T-helper 9 cell (primary cell): ENCODE measurements at places on chromosomes 7 and 10.

DNA sequence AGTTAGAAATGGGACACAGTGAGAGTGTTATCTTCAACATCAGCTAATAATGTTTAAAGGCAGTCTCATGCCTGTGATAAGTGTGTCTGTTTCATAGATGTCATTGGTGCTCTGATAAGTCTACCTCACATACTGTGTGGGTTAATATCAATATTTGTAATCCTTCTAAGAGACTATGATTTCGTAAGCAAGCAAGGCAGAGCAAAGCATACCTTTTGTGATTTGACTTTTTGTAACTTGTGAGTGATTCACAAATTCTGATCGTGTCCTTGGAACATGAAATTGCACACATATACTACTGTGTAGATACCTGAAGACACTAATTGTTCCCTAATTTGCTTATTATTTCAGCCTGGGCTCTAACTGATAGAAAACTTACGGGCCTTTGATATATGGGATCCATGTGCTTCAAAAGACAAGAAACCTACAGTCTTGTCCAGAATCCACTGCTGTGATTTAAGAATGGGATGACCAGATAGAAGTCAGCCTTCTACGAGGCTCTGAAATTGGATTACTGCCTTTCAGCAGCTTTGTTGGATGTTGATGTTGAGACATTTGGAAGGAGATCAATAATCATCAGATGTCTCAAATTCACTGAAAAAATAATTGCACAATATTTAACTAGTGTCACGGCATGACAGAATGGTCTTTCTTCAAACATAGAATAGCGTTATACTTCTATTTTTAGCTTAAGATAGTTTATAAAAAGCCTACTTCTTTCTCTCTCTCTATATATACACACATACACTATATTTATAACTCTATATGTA, 63.2 kb upstream of the KLF6 start:
- DNase-seq: no peak

- no peak for DNase-seq
Measured at GRCh38 chr7:34044734-34045353, 139.5 kb downstream of the BMPER start.

DNA sequence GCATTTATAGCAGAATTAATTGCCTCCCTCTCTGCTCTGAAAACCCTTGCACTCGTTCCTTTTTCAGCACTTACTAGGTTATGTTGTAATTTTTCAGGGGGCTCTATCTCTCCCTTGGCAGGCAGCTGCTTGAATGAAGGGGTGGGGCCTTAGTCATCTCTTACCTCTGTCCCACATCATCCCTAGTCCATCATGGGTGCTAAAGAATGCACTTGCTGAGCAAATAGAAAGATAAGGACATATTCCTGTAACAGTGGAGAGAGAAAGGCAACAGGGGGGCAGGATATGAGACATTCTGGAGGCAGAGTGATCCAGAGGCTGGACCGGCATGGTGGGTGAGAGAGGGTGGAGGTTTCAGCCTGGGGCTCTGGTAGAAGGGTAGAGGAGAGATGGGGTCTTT, 60.0 kb downstream of the MINDY4 start:
- DNase-seq: no peak

GRCh38 chr10:71623098-71623985, 96.2 kb downstream of the C10orf105 start:
- DNase-seq: no peak

- no peak for DNase-seq
Measured at GRCh38 chr10:102040305-102041050, 15.5 kb downstream of the ARMH3 start.

DNA sequence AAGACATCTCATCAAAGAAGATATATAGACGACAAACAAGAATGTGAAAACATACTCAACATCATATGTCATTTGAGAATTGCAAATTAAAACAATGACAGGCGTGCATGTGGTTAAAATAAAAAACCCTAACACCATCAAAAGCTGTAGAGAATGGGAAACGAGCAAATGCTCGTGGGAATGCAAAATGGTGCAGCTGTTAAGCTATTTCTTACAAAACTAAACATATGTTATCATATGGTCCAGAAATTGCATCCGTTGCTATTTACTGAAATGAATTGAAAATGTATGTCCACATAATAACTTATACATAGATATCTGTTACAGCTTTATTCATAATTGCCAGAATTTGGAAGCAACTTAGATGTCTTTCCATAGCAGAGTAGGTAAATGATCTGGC, 574.4 kb downstream of the TNS3 start:
- no peak for DNase-seq

- no peak for DNase-seq
Measured at GRCh38 chr10:113267619-113268562, 285.0 kb upstream of the HABP2 start.

DNA sequence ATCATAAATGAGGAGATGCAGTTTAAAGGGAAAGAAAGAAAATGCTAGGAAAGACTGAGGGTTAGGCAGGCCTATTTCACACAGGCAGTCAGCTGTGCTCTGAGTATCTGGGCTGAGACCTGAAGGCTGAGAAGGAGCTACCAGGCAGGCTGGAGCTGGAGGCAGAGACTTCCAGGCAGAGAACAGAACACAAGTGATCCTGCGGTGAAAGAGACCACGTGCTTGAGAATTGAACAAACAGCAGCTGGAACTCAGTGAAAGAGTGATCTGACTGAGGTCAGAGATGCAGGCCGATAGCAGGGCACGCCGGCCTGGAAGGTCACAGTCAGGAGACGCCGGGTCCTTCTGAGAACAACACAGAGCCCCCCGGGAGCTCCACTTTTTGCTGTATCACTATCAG, 147.8 kb downstream of the ADAM12 start:
- no peak for DNase-seq

DNA sequence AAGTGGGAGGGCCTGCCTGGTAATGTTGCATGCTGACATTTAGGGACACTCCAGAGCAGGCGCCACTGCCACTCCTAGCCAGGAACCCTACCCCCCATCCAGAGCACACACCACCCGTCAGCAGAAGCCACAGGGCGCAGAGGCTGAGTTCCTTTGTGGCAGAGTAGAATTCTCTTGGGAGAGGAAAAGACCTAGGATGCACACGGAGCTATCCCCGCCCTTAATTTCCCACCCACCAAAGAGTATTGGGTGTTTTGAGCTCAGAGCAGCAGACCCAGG, 702 bp upstream of the INSYN2A start:
- DNase-seq: no peak

- peak; percentile 48 for DNase-seq
Measured at GRCh38 chr10:80459047-80459865, 5.1 kb downstream of the TSPAN14 start.

DNA sequence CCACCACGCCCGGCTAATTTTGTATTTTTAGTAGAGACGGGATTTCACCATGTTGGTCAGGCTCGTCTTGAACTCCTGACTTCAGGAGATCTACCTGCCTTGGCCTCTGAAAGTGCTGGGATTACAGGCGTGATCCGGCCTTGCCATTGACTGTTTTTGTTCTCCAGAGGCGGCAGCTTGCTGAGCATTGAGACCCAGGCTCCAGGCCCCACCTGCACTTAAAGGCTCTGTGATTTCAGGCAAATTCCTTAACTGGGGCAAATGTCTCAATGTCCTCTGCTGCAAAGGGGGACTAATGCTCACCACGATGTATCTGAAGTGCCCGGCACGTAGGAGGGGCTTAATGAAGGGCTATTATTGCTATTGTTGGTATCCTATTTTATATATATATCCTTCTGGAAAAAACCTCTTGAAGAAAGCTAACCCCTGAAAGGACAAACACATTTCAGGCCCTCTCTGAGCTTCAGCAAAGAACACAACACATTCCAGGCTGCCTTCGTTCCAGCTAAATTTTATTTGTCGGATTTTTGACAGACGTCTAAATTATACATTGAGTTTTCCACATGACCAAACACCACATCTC, 29.0 kb downstream of the TRIM8 start:
- no peak for DNase-seq

DNA sequence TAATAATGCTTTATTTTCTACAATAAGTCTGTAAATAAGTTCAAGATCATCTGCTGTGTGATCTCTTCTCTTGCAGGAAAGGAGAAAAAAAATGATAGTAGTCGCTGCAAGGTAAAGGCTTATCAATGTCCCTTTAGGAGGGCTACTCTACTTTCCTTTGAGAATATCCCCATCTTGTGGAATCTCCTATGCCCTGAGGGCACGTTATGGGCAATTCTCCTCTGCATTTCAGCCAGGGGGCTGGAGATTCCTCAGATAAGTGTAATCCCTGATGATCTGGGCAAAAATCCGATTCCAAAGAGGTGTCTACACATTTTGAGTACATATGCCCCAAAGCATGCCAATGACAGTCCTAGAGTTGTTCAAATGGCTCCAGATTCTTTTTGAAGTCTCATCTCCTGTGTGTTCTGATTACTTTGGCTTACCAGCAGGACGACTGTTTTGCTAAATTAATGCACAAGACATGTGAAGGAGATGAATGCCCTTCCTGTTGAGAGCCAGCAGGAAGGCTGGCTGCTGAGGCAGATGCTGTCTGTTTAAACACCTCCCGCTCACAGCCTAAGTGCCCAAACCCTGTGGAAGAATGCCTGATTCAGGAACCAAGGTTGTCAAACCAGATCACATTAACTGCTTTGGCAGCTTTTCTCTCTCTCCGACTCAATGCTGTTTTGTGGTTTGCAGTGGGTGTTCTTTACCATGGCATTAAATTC, 171.2 kb upstream of the COL1A2 start:
- no peak for DNase-seq

GRCh38 chr10:111127081-111127848, 50.4 kb downstream of the ADRA2A start:
- DNase-seq: no peak

DNA sequence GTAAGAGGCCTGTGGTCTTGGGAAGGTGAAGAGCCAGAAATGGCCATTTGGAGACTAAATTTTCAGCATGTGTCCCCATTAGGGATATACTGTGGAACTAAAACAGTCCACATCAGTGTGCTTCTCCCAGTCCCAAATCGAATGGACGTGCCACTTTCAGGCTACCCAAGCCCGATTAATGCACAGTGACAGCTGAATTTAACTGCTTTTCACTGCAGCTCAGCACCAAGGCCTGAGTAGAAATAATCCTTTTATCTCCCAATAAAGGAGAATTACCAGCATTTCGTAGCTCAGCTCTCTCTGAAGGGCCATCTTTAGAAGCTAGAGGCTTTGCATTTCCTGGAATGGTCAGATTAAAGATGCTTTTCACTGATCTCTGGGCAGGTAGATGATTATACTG, 183.3 kb downstream of the NPSR1 start:
- DNase-seq: no peak

DNA sequence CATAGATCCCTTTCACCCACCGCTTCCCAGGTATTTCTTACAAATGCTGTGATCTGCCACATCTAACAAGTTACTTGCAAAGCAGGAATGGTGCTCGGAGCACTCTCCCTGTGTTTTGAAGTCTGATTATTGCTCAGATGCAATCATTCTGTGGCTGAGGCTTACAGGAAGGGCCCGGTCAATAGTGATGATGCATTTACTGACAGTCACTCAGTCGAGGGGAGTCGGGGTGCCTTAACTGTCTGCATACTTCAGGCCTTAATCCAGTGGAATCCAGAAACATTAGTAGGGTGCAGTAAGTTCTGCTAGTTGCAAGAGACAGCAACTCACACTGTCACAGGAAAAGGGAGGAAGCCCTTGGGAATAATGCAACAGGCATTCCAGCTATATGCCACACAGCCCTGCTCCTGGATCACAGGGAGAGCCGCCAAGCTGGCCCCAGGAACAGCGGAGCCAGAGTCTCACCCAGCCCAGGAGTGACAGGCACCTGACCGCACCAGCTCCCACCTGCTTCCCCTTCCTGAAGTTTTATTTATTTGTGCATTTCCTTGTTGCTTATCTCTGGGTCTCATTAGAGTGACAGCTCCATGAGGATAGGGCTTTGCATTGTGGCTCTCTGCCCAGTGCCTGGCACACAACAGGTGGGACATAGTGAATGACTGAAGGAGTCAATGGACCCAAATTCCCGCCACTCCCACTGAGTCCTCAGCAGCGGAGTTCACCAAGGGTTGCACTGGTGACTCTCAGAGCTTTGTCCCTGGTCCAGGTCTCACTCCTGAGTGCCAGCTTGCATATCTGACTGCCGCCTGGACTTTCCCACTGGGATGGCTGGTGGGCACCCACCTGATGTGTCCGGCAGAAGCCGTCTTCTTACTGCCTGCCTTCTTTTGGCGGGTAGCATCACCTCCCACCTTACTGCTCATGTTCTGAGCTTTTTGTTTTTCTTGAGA, 212.5 kb upstream of the SH2B2 start:
- no peak for DNase-seq

- DNase-seq: no peak
Measured at GRCh38 chr10:60170250-60170649, 219.4 kb downstream of the ANK3 start.

DNA sequence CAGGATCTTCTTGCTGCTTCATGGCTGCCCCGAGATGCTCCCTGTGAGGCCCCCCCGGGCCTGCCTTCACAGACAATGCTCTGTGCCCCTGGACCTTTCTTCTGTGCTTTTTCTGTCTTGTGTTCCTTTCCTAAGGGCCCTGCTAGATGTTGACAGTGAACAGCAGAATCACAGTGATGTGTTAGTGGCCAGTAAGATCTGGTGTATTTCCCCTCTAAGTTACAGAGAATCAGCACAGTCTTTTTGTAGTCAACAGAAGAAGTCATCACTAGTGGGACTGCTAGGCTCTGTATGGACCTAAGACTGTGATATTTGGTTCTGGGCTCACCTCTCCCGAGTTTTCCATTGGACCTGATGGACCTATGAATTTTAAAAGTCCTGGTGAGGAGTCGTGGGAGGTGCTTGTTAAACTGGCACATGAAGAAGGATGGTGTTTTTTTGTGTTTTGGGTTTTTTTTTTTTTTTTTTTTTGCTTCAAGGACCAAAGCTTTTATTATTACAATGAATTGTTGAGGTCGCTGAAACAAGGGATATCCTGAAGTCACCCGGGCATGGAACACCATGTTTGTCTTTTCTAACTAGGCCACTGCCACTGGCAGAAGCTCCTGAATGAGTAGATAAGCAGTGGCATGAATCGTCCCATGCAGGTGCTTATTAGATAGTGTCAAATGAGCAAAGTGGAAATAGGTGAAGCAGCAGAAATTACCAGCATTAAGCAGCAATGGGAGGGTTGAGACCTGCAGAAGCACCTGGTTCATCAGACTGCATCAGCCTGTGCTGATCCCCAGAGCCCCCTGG, 194.8 kb downstream of the CELF2 start:
- DNase-seq: no peak

- DNase-seq: no peak
Measured at GRCh38 chr10:5546891-5547680, 22.3 kb downstream of the CALML3 start.

- DNase-seq: no peak
Measured at GRCh38 chr7:26627891-26628341, 236.5 kb downstream of the SKAP2 start.
